ENCODE measurements at places on chromosomes 1 and 21. TPM values are rescaled to one million over a fixed set of nuclear protein-coding genes. Genes with fewer than 3 reads are reported as not detected.

Gene ERG
- under 0.01 TPM for total RNA-seq

Gene ACTA1
- not detected for total RNA-seq

Gene HPDL
- 1.9 TPM for total RNA-seq

Gene TFF3
- 0.24 TPM for total RNA-seq

Gene DIO1
- total RNA-seq = not detected

Gene SLC45A3
- 3.4 TPM for total RNA-seq

Gene TAS1R1
- not detected for total RNA-seq

Gene HUNK
- under 0.01 TPM for total RNA-seq

Data from tracheal epithelial cell (primary cell).